ENCODE measurements at places on chromosomes 12 and 14. TPM values are rescaled to one million over a fixed set of nuclear protein-coding genes. Genes with fewer than 3 reads are reported as not detected.

MGP gene
- total RNA-seq: 0.72 TPM

DNA sequence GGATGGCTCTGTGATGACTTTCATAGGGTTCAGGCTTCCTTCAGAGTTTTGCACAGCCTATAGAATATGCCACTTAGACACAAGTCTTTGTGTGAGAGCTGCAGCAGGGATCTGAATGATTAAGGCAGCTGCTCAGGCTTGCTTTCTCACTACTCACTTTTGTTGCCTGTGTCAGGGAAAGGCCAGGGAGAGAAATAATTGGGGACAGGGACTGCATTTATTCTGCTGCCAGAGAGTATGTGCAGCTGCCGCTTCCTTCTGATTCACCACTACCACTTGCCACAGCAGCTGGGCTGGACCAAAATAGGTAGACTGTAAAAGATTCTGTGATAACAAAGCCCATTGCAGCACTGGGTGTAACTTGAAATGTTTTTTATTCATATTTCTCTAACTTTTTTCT, 49.7 kb downstream of the TRMT5 start:
- DNase-seq: no peak

DNA sequence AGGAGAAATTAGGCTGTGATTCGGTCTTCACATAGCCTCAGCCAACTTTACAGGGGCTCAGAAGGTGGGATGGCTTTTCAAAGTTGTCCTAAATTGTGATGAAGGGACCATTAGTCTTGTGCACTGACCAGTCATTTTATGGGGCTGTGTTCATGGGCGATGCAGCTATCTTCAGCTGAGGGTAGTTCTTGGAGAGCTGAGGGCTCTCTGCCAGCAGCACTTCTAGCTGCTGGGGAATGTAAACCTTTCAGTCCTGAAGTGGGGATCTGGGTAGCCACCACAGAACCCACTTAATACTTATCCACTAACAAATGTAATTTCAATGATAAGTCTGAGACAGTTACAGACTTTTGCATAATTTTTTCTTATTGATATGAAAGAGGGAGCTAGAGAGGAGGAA, 270.6 kb downstream of the AEBP2 start:
- DNase-seq: no peak

- no peak for DNase-seq
Measured at GRCh38 chr12:82682851-82683261, 3.9 kb upstream of the TMTC2 start.

Measured in MG63 (cell line).